ENCODE measurements at places on chromosomes 2 and 18.

- DNase-seq, result no peak
Observed at GRCh38 chr18:79416022-79416676, 20.4 kb downstream of the NFATC1 start.

DNA sequence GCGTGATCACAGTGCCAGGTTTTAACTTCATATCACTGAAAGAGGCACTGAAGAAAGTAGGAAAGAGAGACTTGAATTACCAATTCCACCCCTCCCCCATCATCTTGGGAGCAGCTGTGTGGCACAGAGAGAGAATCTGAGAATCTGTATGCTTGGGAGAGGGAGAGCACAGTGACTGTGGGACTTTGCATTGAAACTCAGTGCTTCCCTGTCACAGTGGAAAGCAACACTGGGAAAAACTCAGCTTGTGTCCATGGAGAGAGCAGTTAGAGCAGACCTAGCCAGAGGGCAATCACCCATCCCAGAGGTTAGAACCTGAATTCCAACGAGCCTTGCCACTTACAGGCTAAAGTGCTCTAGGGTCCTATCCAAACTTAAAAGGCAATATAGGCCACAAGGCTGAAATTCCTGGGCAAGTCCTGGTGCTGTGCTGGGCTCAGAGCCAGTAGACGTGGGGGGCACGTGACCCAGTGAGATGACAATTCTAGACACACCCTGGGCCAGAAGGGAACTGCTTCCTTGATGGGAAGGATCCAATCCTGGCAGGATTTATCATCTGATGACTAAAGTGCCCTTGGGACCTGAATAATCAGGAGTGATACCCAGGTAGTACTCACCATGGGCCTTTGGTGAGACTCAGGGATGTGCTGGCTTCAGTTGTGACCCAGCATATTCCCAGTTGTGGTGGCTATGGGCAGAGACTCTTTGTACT, 15.5 kb upstream of the ABCB11 start:
- DNase-seq, result no peak

- no peak for DNase-seq
Observed at GRCh38 chr2:238240757-238241711, 1.2 kb upstream of the HES6 start.

DNA sequence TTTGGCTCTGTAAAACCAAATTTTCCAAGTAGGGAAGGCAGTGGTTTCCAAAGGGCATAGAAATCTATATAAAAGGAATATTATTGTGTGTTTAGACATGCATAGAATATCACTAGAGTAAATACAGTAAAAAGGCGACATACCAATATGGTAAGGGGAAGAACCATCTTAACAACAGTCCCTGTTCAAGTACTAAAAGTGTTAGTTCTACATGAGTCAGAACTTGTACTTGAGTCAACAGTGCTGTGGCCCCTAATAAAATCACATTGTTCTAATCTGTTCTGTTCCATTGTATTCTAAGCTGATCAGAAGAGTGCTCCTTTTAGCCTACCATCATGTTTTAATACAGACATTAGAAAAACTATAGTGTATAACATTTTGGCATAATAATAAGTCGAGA, 36.1 kb upstream of the TNFRSF11A start:
- DNase-seq, result no peak

- DNase-seq, result no peak
Observed at GRCh38 chr2:169073211-169073962, 4.0 kb downstream of the DHRS9 start.

DNA sequence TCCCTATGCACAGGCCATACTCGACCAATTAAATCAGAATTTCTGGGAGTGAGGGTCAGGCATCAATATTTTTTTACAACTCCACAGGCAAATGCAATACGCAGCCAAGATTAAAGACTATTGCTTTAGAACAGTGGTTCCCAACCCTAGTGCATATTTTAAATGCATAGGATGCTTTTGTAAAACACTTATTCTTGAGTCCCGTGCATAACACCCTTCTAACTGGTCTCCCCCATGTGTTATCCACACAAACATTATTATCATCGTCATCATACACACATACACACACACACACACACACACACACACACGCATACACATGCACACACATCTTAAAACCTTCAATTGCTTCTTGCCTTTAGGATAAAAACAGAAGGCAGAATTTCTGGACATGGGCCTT, 145.0 kb upstream of the PELI1 start:
- no peak for DNase-seq
